ENCODE measurements at places on chromosomes 16 and 17.
A peak's percentile ranks its signal among the peaks of the same experiment; 100 is the strongest.

GRCh38 chr16:57634171-57634570 is 5.7 kb downstream of the ADGRG1 start:
- DNase-seq = no peak

DNA sequence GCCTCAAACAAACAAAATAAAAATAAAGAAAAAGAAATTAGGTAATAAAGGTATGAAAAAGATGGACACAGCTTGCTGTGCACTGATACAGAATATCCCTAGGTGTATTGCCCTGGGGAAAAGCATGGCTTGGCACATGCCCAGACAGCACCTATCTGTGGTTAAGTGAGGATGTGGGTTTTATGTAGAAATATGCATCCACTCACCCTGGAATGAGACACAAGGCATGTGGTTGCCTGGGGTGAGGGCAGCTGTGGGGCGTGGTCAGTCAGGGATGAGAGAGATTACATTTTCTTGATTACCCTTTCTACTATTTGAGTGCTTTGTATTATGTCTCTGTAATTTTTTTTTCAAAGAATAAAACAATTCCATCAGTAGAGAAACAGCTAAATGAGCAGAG is 6.9 kb downstream of the PLLP start:
- DNase-seq = no peak

DNA sequence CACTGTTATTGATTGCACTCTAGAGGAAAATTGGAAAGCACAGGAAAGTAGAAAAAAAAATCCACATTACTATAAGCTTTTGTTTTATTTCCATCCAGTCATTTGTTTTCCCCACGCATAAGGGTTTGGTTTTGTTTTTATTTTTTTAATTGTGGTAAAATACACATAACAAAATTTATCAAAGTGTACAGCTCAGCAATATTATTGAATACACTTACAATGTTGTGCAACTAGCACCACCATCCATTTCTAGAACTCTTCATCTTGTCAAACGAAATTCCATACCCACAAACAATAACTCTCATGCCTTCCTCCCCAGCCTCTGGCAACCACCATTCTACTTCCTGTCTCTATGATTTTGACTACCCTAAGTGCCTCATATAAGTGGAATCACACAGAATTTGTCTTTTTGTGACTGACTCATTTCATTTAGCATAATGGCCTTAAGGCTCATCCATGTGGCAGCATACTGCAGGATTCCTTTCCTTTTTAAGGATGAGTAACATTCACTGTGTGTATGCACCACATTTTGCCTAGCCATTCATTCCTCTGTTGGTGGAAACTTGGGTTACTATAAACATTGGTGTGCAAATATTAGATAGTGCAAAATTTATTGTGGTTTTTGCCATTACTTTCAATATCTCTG is 11.1 kb downstream of the SPPL2C start:
- no peak for DNase-seq

GRCh38 chr17:42895185-42895555 is 5.4 kb upstream of the G6PC1 start:
- DNase-seq = no peak

GRCh38 chr16:12120217-12120981 is 143.9 kb downstream of the SNX29 start:
- DNase-seq = no peak

DNA sequence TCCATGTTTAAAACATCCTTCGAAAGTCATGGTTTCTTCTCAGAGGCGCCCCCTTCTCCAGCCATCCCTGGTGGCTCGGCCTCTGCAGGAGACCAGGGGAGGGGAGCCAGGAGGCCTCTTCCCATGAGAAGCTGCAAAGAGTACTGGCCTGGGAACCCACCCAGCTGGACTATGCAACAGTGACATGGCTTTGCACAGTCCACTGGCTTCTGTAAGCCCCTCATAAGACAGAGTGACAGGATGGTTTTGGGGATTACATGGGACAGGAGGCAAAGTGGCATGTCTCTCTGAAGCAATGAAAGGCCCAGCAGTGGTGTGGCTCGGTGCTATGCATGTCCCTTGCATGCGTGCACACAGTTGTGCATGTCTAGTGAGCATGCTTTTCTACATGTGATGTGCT is 99.5 kb downstream of the C16orf78 start:
- DNase-seq = no peak

GRCh38 chr16:23406546-23407240 is 46.3 kb downstream of the COG7 start:
- DNase-seq = peak; percentile 89

- DNase-seq = no peak
Observed at GRCh38 chr17:17851103-17852002, 14.6 kb upstream of the SREBF1 start.

DNA sequence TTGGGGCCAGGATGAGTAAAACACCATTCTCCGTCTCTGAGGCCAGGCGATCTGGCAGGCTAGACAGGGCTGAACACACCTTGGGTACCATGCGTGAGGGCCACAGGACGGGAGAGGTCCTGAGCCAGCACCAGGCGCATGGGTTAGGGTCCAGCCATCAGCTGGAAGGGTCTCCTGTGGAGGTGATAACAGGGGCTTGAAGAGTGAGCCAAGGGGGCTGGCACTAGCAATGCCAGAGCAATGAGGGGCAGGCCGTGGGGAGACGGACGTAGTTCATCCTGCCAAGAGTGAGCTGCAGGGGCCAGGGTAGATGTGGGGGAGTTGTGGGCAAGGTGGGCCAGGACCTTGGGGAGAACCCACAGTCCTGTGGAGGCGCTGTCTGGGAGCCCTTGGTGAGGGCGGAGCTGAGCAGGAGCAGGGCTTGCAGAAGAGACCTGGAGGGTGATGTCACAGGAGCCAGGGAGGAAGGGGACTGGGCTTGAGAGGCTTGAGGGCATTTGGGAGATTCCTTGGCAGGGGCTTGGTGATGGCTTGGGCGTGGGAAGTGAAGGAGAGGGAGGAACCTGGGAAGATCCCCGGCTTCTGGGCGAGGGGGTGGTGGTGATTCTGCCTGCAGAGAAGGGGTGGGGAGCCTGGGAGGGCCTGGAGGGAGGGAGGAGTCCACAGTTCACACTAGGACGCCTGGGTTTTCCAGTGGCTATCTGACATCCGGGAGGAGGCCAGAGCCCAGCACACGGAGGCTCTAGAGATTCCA is 6.3 kb upstream of the NPTX1 start:
- DNase-seq = no peak

DNA sequence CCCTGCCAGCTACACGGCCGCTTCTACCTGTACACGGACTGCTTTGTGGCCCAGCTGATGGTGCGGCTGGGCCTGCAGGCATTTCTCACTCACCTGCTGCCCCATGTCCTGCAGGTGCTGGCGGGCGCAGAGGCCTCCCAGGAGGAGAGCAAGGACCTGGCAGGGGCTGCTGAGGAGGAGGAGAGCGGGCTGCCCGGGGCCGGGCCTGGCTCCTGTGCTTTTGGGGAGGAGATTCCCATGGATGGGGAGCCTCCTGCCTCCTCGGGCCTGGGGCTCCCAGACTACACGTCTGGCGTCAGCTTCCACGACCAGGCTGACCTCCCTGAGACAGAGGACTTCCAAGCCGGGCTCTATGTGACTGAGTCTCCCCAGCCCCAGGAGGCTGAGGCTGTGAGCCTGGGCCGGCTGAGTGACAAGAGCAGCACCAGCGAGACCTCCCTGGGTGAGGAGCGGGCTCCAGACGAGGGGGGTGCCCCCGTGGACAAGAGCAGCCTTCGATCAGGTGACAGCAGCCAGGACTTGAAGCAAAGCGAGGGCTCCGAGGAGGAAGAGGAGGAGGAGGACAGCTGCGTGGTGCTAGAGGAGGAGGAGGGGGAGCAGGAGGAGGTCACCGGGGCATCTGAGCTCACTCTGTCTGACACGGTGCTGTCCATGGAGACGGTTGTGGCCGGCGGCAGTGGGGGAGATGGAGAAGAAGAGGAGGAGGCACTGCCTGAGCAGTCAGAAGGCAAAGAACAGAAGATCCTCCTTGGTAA is 3.5 kb downstream of the WDR81 start:
- no peak for DNase-seq

DNA sequence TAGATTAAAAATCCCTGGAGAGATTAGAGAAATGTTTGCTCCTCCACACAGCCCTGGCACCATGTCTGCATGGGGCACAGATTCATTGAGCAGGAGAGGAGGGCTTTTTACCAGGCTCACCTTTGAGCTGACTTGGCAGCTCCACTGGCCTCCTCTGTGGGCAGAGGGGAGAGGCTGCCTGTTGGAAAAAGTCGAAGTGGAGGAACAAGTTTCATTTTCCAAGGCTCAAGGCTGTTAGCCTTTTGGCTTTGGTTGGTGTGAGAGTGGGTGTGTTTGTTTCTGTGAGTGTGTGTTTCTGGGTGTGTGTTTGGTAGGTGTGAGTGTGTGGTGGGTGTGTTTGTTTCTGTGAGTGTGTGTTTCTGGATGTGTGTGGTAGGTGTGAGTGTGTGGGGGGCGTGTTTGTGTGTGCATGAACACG is 5.6 kb downstream of the TMEM238L start:
- no peak for DNase-seq

DNA sequence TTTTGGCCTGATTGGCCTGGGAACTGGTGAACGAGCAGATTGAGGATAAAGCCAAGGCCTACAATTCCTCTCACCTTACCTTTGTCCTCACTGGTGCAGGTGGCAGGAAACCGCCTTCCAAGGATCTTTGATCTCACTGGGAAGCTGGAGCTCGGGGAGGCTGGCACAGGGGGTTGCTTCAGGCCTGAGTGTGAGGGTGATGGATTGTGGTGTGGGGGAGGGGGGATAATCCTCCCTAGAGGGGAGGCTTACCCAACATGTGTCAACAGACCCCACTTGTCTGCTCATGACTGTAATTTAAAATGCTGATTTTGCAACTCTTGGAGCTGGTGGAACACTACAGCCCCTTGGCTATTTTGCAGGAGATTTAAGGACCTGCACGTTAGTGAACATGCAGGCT is 4.5 kb upstream of the RMI2 start:
- DNase-seq = no peak

DNA sequence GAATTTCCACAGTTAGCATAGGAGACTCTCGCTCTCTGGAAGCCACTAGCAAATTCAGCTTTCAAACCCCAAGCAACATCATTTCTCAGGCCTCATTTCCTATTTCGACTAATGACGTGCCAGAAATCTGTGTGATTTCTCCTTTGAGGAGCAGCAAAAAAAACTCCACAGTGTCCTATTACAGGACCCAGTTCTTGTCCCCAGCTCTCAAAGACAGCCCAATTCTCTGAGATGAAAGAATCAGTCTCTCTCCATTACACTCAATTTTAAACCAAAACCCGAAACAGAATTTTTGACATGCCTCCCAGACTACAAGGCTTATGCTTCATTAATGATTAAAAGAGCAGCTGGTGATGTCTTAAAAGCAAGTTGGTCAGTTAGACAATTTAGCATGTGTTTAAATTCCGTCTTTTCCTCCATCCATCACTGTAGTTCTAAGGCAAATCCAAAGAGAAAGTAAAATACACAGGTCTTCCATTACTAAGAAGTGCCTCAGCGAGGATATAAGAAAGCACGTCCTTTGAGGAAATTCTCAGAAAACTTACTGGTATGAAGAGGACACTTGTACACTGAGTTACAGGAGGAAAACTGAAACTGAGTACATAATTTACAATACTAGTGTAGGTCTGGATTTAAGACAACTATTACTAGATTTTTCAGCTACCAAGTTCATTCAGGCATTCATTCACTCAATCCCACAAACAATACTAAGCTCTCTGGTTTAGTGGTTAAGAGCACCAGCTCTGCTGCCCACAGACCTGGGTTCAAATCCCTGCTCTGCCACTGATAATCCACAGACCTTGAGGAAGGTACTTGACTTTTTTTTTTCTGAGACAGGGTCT is 12.5 kb downstream of the TOM1L2 start:
- no peak for DNase-seq

DNA sequence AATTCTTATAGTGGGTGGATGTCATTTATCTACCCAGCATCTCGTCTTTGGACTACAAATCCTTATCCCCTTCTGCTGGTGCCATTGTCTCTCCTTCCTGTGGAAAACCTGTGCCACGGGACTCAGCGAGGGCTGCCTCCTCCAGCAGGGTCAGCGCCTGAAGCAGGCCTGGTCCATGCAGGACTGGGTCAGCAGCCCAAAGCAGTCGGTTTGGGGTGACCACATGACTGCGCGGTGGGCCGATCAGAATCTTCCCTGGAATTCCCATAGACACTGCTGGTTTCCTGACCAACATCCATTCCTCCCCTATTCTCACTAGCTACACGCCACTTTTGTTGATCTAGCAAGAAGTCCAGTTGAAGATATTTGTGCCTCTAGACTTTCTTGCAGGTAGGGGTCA is 26.9 kb downstream of the RPRML start:
- DNase-seq = no peak

DNA sequence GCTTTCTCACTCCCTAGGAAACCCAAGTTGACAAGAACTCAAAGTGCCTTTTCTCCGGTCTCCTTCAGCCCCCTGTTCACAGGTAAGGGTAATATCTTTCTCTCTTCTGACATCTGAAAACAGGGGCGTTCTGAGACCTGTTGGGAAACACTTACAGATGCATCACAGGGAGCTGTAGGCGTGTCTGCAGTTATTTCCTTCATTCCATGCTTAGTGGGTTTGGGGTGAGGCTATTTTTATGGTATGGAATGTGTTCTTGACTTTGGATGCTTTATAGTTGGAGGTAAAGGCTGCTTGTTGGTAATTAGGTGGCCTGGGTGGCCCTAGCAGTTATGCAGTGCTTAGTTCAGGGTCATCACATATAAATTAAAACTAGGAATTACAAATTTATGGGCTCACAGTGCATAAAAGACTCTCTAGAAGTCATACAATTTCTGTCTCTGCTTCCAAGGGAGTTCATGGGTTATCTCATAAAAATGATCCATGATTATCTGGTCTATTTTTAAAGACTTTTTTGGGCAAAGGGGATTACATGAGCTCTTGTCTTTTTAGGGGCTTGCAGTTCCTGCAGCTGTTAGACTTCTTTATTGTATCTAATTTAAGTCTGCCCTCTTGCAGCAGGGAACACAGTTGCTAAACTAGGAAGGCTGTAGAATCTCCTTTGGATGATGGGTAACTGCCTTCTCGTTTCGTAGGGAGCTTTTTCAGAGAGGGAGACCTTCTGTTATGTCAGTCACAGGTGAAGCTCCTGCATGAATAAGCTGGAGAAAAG is 10.2 kb downstream of the SOCS7 start:
- DNase-seq = no peak

DNA sequence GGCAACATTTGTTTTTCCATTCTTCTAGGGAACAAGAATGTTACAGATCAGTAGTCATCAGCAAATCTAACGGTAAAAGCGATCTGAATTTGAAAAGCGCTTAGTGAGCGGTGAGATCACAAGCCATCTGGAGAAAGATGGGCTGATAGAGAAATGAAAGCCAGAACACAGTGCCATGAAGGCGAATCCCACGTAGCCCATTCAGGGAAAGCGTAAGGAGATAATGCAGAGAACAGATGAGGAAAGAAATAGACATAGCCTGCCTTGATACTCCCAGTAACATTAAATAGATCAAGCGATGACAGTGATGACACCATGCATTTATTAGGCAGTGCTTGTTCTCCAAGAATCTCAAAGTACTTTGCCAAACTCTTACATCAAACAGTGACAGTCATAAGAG is 183.1 kb upstream of the PSMD7 start:
- no peak for DNase-seq

- no peak for DNase-seq
Observed at GRCh38 chr16:626787-627453, 3.9 kb upstream of the WFIKKN1 start.
